Omental fat pad (tissue), 4 donors: ENCODE measurements at places on chromosomes 2 and 18. TPM values are rescaled to one million over a fixed set of nuclear protein-coding genes. Genes with fewer than 3 reads are reported as not detected.

GRCh38 chr18:78213361-78213994, 766.1 kb upstream of the SALL3 start:
- no peak for DNase-seq

DNA sequence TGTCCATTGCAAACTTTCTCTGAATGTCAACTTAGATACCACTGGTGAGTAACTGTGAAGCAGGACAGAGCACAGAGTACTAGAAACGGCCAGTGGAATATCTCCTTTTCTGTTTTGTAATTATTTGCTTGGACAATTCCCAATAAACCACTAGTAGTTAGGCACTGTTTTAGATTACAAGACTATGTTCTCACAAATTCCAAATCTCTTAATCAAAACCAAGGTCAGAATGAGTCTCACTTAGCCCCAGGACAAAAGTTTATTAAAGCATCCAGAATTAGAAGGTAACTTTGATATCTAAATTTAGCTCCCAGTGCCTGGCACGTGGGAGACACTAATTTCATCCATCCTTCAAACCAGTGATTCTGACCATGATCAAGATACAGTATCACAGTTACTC, 89.0 kb downstream of the ZNF521 start:
- no peak for DNase-seq

- DNase-seq: no peak
Measured at GRCh38 chr18:54790109-54790508, 38.2 kb upstream of the RAB27B start.

DNA sequence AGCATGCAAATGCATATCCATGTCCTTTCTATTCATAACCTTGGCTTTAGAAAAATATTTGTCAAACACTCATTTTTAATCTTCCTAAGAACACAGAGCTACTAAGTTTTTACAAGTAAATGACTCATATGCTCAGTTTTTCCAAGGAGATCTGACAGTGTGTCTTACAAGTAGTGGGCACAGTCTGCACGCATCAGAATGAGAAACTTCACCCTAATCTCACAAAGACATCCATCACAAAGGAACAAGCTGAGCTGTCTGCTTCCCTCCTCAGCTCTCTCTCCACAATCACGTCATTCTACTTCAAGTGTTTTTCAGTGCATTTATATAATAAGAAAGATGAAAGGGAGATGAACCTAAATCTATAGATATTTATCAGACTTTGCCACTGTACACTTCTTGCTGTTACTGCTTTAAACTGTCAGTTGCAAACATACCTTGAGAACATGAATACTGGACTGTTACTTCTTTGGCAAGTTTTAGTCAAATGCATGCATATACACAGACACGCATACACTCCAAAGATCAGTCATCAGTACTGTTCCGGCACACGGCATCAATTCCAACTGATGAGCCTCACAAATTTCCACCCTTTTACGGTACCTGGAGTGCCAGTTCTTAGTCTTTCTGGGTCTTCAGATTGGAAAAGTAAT, 75.7 kb downstream of the RBMS1 start:
- DNase-seq: no peak

NPAS2 gene
- 29.8 TPM for total RNA-seq

GRCh38 chr2:191836853-191837769, 9.8 kb downstream of the CAVIN2 start:
- DNase-seq: no peak

- no peak for DNase-seq
Measured at GRCh38 chr18:33132657-33133056, 307.9 kb downstream of the CCDC178 start.

DNA sequence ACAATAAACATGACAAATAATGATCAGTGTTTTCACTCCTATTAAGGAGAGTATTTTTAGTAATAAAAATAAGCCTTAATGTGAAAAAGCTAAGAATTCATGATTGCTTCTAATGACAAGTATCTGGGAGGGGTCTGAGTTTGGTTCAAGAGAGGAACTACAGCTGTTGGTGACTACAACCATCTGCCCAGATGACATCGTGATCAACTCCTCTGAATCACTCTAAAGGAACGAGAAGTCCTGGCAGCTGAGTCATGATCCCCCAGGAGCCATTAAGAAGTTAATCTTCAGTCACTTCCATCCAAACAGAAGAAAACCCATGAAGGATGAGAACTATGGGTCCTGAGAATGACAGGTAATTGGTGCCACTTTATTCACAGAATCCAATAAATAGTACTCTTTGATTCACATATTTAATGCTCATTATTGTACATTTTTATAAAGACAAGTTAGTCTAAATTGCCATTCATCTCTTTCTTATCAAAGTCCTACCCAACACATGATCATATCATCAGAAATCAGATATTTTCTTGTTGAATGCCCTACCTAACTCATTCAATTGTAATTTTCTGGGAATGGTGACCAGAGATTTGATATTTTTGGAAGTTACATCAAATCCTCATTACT, 6.8 kb downstream of the TFPI start:
- no peak for DNase-seq

CDH19 gene
- 2.5 TPM for total RNA-seq

GRCh38 chr2:144275340-144275739, 244.6 kb downstream of the ZEB2 start:
- no peak for DNase-seq
